ENCODE measurements at places on chromosomes 7 and 10. TPM values are rescaled to one million over a fixed set of nuclear protein-coding genes. Genes with fewer than 3 reads are reported as not detected.

Gene PLA2G12B
- total RNA-seq, result not detected

Gene RNF133
- total RNA-seq, result not detected

Gene DTX2
- total RNA-seq, result 53.5 TPM

Gene LRMDA
- 0.39 TPM for total RNA-seq

Gene TRIP6
- total RNA-seq, result 151 TPM

Gene OPN4
- total RNA-seq, result not detected
